ENCODE measurements at places on chromosomes 12 and 14. TPM values are rescaled to one million over a fixed set of nuclear protein-coding genes. Genes with fewer than 3 reads are reported as not detected.

DNA sequence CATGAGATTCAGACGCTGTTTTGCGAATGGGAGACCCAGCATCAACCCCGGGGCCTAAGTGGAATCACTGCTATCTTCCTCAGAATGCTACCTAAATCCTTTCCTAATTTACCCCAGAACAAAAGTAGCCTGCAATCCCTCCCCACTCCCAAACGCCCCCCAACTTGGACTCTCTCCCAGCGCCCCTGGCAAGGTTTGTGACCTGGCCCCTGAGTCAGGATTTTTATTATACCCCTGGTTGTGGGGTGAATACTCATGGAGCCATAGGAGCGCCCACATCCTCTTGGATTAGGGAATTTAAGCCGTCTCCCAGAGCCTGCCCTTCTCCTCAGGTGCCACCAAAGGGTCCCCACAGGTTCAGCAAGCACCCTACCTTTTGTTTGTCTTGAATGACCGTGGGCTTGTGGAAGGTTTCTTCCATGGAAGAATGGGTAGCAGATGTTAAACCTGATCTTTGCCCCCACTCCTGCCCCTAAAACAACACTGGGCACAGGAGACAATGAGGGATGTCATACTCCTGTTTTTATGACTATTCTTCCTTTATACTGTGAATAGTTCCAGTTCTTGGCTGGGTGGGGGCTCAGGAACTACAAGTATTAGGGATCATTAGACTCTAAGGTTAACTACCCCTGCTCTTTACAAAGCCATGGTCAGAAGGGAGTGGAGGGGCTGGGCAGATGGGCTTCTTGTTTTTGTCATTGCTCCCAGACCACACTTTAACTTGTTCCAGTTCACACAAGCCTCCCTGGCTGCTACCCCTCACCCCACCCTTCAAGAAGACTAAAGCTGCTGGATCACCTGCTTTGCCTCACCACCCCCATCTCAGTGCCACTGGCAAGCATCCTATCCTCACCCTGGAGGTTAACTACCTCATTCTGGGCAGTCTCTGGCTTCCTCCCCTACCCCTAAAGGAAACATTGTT is 630 bp downstream of the MYL6B start:
- DNase-seq: no peak

Gene NKX2-1
- not detected for polyA plus RNA-seq

DNA sequence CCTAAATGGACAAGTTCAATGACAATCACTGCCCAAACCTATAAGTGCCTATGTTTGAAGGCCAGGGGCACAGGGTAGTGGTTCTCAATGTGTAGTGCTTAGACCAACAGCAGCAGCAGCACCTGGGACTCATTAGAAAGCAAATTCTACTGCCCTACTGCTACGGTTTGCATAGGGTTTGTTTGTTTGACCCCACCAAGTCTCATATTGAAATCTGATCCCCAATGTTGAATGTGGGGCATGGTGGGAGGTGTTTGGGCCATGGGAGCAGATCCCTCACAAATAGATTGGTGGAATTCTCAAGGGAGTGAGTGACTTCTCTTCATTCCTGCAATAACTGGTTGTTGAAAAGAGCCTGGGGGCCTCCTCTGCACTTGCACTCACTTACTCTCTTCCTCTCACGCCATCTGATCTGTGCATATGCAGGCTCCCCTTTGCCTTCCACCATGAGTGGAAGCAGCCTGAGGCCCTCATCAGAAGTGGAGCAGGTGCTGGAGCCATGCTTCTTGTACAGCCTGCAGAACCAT is 39.5 kb downstream of the PPM1H start:
- DNase-seq: no peak

GRCh38 chr14:33521192-33521591 is 429.7 kb downstream of the EGLN3 start:
- DNase-seq: no peak

- DNase-seq: no peak
Observed at GRCh38 chr14:94541234-94541975, 19.8 kb upstream of the SERPINA4 start.

Gene GPR68
- 1.9 TPM for polyA plus RNA-seq

DNA sequence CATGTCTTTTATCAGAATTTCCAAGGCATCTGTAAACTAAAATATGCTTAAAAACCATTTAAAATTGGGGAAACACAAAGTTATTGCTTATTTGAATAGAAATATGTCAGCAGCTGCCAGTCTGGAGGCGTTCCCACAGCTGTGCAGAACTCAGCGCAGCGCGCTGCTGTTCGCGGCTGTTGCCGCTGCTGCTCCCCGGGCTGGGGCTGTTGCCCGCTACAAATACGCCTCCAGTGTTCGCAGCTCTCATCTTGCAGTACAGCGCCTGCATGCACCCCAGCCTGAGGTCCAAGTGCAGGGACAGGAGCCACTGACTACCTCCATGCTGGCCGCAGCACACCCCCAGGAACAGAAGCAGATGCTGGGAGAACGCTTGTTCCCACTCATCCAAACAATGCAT is 216.2 kb downstream of the SLC16A7 start:
- DNase-seq: no peak

Gene BMAL2
- polyA plus RNA-seq: 6.7 TPM

GRCh38 chr12:64142382-64142781 is 79.7 kb downstream of the KICS2 start:
- no peak for DNase-seq

GRCh38 chr14:93156693-93157369 is 27.9 kb downstream of the MOAP1 start:
- no peak for DNase-seq

DNA sequence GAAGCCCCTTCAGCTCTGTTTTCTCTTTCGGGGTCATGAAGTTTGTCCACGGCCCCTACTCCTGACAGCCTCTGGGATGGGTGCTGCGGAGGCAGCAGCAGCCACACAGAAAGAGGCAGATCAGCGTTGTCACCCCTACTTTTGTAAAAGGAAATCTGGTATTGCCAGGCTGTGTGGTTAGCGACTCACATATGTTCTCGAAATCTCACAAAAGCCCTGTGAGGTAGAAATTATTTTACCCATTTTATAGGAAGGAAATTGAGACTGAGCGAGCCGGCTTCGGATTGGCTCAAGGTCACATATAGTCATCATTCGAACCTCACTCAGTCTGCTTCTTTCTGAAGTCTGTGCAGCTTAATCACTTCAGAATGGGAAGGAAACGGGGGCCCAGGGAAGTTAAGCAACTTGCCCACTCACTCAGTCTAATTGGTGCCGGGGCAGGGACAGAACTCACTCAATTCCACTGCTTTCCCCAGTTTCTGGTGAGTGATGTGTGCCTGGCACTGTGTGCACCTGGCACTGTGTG is 1.1 kb upstream of the CKAP4 start:
- DNase-seq: no peak

Gene GARIN6
- polyA plus RNA-seq: not detected

DNA sequence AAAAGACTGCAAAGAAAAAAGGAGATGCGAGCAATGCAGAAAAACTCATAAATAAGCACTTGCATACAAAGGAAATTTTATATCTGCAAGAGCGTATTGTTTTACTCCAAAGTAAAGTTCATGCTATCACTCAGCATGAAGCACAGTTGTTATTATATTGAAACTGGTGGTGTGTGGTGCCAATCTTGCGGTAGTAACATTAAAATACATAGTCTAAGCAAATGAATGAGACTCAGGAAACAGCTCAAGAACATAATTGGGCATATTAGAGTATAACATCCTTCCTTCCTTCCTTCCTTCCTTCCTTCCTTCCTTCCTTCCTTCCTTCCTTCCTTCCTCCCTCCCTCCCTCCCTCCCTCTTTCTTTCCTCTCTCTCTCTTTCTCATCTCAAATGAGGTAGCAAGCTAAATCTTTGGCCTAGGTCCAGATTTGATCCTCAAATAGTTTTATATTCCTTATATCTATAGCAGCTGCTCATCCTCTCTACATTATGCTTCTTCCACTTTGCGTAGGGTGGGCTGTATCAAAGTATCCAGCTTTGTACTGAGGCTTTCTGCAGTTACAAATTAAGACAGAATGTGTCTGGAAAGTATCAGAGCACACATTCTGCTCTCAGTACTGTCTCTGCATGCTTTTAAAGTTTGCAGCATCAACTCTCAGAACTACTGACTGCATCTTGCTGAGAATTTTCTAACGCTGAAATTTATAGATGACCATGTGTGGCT is 718.3 kb downstream of the RERGL start:
- no peak for DNase-seq

Gene DNAJC22
- 18.4 TPM for polyA plus RNA-seq

Gene CD27
- 0.40 TPM for polyA plus RNA-seq

DNA sequence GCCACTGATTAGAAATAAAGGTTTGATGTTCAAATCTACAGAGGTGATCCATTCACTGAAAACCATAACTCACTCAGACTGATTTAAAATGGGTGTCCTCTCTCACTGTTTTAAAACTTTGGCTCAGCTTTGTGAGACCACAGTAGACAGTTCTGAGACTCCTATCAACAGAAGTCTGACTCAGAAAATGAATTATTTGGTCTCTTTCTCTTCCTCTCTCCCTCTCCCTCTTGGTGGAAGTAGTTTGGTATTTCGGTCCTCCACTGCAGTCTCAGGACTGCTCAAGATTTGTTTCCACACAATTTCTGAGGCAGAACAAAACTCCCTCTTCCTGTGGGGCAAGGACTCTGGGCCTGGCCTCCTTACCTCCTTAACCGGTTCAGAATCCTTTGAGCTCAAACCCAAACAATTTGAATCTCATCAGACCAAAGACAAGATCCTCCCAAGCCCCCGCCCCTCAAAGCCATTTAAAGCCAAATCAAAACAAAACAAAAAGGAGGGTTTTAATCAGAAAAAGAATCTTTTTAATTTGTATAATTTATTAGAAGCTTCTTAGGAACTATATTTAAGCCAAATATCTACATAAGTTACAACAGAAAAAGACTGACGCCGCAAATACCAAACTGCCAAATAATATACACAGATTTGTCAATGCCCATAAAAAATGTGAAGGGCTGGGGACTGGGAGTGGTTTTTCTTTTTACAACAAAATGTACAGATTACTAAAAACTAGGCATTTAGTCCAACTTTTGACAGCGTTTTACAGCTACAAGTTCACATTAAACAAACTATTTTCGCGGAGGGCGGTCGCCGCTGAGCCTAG is 3.9 kb downstream of the NKX2-1 start:
- no peak for DNase-seq

DNA sequence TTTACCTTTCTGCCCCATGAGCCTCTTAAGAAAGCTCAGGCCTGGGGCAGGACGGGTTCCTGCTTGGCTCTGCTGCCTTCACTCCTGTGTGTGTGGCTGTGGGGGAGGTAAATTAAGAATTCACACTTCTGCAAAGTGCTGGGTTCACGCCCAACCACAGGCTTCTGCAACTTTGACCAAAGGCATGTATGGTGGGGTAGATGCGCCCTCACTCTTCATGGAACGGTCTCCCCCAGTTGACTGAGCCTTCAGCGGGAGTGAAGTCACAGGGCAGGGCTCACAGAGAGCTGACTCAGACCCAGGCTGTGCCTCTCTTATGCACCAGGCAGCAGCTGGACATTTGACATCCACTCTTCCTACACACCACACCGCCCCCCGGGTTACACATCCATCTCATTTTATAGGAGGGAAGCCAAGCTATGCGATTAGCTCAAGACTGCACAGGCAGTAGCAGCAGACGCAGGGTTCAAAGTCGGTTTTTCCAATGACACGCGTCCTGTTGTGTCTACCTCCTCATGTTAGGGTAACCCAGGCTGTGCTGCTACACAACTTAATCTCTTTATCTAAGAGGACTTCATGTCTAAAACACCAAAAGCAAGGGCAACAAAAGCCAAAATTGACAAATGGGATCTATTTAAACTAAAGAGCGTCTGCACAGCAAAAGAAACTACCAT is 15.4 kb upstream of the BCL11B start:
- no peak for DNase-seq

GRCh38 chr14:98099527-98099926 is 1172.5 kb downstream of the BCL11B start:
- no peak for DNase-seq

DNA sequence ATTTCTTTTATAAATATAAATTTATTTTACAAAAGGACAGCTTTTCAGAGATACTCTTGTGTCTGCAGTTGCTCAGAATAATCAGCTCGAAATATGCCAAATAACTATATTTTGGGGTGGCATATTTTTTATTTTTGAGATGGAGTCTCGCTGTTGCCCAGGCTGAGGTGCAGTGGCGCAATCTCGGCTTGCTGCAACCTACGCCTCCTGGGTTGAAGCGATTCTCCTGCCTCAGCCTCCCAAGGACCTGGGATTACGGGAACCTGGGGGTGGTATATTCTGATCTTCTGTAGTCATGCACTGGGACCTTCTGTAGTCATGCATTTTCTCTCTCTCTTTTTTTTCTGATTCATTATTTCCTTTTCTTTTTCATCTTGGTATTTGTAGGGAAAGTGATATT is 135.0 kb upstream of the AMIGO2 start:
- no peak for DNase-seq

GRCh38 chr12:1638203-1638602 is 9.2 kb downstream of the WNT5B start:
- DNase-seq: no peak

GRCh38 chr12:43964961-43965360 is 129.1 kb downstream of the TMEM117 start:
- DNase-seq: no peak
